Activated CD8-positive, alpha-beta memory T cell treated with anti-CD3 and anti-CD28 coated beads for 48 hours (primary cell): ENCODE measurements at places on chromosomes 3 and 15.
A peak's percentile ranks its signal among the peaks of the same experiment; 100 is the strongest.

- no peak for DNase-seq
Measured at GRCh38 chr3:117439812-117440211, 730.2 kb downstream of the TUSC7 start.

DNA sequence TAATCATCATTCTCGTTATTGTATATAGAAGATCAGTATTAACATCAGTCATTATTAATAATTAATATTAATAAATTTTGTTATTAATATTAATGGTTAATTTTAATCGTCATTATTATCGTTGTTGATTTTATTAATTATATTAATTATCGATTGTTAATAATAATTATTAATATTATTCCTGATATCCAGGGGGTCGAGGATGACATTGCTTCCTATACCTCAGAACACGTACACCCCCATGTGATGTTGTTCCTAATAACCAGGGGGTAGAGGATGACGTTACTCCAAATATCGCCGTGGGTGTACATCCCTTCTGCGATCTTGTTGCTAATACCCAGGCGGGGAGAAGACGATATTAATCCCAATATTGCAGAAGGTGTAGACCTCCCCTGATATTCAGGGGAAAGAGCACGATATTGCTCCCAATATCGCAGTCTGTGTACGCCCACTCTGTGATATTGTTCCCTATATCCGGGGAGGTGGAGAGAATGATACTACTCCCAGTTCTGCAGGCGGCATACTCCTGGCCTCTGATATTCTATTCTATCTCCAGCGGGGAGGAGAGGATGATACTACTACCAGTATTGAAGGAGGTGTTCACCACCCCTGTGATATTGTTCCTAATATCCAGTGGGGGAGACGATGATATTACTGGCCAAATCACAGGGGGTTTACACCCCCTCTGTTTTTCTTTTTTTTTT is 22.3 kb upstream of the BMF start:
- no peak for DNase-seq

GRCh38 chr15:74540761-74541493 is at the start of gene ARID3B:
TSS of gene ARID3B (plus strand) at chr15:74541220. CDS start at chr15:74543937, 2,717 bp downstream.
- DNase-seq, result peak; percentile 84

GRCh38 chr3:77935418-77935817 is 895.5 kb downstream of the ROBO2 start:
- no peak for DNase-seq

DNA sequence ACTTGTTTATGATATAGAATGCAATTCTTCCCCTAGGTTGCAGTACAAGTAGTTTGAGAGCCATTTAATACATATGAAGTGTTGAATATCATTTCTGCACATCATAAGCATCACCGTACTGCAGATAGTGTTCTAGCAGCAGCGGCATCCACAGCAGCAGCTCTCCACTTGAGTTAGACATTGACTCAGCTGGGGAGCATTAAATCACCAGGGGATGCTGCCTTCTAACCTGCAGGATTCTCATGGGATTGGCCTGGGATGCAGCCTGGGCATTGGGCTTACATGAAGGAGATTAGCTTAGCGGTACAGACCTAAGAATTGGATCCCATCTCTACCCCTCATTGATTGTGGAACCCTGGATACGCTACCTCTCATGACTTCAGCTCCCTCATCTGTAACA is 43.3 kb downstream of the CNTN3 start:
- DNase-seq, result no peak

GRCh38 chr3:46721009-46721408 is 3.3 kb upstream of the PRSS50 start:
- no peak for DNase-seq

- no peak for DNase-seq
Measured at GRCh38 chr15:47129033-47129432, 588.3 kb upstream of the SEMA6D start.

DNA sequence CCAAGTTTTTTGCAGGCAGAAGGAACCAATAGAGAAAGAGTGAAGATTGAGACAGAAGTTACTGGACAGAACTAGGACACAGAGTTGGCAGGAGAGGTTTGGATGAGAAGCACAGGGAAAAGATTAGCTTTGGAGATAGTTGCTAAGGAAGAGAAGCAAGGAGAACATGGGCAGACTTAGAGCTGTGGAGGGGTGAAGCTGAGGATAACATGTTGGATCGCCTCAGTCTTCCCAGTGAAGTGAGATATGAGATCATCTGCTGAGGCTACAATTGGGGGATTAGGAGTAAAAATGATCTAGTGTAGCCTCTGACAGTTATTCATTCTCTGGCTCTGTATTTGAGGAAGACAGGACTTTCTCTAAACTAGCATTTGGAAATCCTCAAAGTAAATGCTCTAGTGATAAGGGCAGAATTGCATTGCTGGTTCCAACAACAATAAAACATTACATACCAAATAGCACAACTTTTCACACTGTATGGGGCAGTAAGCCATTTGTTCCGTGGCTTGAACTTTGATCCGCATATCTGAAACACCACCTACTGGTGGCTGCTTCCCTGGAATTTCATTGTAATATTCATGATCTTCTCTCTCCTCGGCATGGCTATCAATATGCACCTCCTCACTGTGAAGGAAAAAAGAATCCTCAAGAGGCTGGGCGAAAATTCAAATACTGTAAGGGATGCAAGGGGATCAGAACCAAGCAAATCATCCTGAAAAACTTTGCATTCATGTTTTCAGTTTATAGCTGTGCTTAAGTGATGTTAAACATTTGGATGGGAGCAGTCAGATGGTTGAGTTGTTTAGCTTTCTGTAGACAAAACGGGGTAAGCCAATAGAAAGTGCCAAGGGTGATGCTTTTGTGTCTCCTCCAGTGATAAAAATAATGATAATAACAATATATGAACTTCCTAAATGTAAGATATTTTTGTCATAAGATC is 22.2 kb upstream of the EID1 start:
- no peak for DNase-seq

GRCh38 chr3:72914383-72914782 is 26.5 kb downstream of the GXYLT2 start:
- no peak for DNase-seq

- peak; percentile 23 for DNase-seq
Measured at GRCh38 chr3:16512435-16513140, 911 bp downstream of the RFTN1 start.

GRCh38 chr3:196643201-196643749 is 3.8 kb downstream of the NRROS start:
- peak; percentile 29 for DNase-seq

GRCh38 chr3:196207833-196208607 is 3.2 kb downstream of the ZDHHC19 start:
- no peak for DNase-seq

GRCh38 chr3:46464326-46465195 is at the start of gene LTF:
TSS of gene LTF (minus strand) at chr3:46464905. CDS start at chr3:46464867, 38 bp downstream.
- DNase-seq, result no peak

- DNase-seq, result no peak
Measured at GRCh38 chr3:127970966-127971592, 56.0 kb downstream of the KBTBD12 start.

GRCh38 chr15:36400936-36401585 is 178.4 kb upstream of the CDIN1 start:
- DNase-seq, result no peak

- no peak for DNase-seq
Measured at GRCh38 chr3:177460047-177460446, 262.8 kb upstream of the TBL1XR1 start.

GRCh38 chr3:141998669-141999290 is 122.3 kb downstream of the ATP1B3 start:
- no peak for DNase-seq

- DNase-seq, result no peak
Measured at GRCh38 chr3:84830476-84830875, 128.3 kb upstream of the CADM2 start.

DNA sequence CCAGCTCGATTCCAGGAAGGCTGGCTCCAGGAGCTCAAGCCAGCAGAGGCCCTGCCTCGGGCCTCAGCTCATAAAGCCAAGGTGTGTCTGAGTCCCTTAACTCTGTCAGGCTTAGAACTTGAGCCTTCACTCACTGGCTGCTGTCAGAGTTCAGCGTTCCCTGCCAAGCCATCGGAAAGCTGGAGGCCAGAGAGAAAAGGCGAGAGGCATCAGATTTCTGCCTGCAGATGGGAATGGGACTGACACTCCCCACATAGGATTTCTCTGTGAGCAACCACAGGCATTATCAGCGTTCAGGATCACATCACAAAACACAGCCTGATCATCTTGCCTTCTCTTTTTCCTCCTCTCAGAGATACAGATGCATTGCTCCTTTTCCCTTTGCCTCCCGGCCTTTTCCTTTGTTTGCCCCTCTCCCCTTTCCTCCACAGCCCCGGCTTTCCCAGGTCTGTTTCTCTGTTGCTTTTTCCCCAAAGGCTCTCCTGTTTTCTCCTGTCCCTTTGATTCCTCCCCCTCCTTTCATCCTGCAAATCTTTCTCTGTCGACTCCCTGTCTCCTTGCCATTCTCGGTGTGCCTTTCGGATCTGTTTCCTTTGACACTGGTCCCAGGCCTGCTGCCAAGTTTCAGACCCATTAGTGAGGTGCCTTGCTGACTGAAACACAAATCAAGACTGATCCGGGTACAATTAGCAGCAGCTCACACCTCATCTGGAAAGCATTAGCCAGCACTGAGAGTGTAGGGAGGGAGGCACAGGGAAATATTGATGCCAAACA is 44.5 kb upstream of the BOC start:
- no peak for DNase-seq

DNA sequence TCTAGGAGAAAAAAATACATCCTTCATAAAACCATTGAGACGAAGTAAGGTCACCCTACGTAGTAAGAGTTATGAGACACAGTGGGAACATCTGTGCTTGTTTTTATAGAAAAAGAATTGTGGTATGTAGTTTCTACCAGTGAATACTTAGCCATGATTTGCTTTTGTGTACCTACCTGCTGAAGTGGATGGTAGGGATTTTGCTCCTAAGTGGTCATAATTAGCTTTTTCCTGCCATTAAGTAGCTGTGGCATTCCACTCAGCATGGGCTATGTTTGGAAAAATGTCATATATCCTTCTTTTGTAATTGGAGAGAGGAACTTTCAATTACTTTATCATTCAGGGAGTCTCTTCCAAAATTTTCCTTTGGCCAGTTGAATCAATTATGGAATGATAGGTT is 63.7 kb downstream of the CHD2 start:
- DNase-seq, result no peak

DNA sequence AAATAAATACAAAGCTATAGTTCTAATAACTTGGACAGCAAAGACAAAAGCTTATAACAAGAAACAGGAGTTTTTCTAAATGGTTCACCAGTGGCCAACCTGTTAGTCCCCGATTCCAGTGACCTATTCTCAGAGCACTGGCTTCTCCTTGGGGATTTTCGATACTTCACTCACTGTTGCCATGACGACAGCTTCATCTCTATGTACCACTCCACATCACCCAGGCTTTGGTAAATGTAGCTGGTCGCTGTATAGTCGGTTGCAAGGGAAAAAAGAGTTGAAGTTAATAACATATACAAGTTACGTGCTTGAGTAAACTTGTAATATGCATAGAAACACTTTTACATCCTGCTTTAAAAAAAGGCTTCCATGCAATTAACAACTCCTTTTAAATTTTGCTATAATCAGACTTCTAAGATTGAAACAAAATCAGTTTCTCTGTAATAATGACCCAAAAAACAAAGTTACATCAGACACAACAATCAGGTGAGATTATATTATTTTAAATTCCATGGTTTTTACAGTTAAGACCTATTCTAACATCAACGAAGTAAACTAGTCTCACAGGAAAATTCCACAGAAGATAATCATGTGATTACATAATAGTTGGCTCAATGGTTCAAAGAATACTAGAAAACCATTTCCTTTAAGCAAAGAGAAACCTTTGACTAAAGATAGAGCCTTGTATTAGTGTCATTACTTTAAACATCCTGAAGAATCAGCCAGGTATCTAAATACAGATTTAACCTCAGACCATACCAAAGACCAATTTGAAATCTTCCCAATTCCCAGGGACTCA is 2.9 kb downstream of the CCNL1 start:
- no peak for DNase-seq

DNA sequence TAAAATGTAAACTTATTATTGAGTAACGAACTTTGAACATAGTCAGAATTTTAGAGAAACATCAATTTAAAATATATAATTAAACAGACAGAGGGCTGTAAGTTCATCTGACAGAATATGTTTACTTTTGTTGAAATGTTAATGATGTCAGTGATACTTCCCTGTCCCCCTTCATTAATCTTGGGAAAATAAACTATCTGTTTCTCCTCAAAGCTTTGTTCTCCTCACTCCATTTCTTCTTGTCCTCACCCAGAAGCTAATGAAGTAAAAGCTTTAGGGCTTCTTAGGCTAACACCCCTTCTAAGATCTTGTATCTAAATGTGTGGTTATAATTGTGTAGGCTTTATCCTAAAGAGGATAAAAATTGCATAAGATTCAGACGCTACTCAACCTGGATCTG is 1031.8 kb downstream of the FHIT start:
- DNase-seq, result no peak

- no peak for DNase-seq
Measured at GRCh38 chr3:129598000-129598381, 8.5 kb downstream of the PLXND1 start.

DNA sequence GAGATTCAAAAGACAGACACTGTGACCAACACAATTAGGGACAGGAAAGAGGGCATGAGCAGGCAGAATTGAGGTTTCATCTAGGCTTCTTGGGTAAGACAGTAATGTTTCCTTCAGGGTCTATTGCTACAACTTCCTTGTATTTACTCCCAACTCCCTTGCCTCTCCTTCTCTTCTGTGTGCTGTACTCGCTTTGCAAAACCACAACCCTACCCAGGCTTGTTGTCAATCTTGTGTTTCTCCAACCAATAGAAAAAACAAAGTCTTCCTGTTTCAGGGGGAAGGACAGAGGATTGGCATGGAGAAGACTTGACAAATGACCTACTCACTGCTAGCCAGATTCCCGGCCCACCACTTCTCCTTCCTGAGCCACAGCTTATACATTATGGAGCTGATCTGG is 36.3 kb upstream of the MASP1 start:
- no peak for DNase-seq

DNA sequence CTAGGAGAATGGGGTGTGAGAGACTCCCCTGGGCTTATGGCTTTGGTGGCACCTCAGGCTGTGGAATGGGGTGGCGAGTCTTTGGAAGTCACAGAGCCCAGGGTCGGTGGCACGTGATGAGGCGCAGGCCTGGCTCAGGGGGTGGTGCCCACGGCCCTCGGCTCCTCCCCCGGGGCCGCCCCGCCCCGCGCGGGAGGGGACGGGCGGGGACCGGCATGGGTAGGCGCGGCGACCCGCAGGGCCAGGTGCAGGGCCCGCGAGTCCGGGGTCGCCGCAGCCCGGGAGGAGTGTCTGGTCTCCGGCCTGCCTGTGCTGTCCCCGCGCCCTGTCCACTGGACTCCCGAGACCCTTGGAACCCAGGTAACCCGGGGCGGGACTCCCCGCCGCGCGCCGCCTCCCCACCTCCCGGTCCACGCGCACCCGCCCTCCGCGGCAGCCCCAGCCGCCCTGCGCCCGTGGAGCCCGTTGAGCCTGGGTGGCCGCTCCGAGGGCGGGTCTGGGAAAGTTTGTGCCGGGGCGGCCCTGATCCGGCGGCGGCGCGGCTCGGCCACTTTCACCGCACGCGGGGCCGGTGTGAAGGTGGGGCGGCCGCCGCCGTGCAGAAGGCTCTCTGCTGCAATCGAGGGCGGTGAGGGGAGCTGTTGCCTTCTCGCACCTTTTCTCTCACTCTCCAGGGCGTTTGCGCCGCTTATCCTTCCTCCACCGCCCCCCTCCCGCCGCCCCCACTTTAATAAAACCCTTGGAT is at the start of gene PAQR5:
TSS of gene PAQR5 (plus strand) at position 216 of the 745 bp plus-strand sequence. CDS start 61,169 bp downstream, outside the sequence.
- DNase-seq, result no peak
